Stimulated activated CD4-positive, alpha-beta T cell treated with anti-CD3 and anti-CD28 coated beads, Interleukin-1b, Interleukin-23, amount 100 ng/mL, for 1 hour (primary cell): ENCODE measurements at places on chromosomes 3 and 15.

DNA sequence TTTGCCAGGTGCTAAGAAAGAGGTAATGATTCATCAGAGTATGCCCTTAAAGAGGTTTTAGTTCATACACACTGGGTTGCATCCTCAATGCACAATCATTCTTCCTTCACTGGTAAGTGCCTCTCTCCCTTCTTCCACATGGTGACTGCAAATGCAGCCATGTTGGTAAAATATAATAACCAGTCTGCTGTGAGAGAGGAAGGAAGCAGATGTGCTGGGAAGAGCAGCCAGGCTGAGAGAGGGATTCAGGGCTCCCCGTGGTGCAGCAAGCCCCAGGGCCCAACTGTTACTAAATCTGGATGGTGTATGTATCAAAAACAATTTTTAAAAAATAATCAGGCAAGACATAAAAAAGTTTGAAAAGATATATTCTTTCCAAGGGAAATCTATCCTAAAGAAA, 498.1 kb downstream of the MAGI1 start:
- DNase-seq = no peak

DNA sequence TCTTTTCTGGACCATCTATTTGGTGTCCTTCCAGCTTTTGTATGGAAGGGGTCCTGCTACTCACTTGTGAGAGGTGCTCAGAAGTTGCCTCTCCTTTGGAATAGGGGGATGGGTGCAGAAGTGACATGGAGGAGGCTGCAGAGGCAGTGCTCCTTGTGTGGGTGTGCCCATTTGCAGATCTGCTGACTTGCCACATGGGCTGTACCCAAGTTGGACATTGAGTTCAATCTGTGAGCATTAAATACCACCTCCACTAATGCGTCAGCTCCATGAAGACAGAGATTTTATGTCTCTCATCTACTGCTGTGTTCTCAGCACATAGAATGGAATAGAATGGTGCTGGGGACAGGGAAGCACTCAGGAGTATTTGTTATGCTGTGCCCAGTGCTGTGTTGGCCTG, 76.2 kb downstream of the RGMA start:
- DNase-seq = no peak

DNA sequence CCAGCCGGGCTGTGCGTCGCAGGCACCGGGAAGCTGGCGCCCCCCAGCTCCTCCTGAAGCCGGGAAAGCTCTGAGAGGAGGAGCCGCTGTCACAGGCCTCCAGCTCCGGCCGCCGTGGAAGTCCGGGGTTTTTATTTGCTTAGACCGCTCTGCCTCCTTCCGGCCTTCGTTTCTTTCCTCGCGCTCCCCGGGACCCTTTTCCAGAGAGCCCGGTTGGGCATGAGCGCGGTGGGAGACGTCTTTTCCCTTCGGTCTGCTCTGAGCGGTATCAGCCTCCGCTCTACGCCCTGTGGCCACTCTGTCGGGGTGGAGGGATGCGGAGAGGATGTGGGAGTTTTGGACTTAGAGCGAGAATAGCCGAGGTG, 559 bp downstream of the SENP5 start:
- no peak for DNase-seq

GRCh38 chr15:67766968-67767367, 58.3 kb upstream of the SKOR1 start:
- no peak for DNase-seq

GRCh38 chr15:69084404-69085030, 70.0 kb downstream of the NOX5 start:
- DNase-seq = no peak

- DNase-seq = no peak
Measured at GRCh38 chr3:49740427-49740826, 16.7 kb upstream of the GMPPB start.

DNA sequence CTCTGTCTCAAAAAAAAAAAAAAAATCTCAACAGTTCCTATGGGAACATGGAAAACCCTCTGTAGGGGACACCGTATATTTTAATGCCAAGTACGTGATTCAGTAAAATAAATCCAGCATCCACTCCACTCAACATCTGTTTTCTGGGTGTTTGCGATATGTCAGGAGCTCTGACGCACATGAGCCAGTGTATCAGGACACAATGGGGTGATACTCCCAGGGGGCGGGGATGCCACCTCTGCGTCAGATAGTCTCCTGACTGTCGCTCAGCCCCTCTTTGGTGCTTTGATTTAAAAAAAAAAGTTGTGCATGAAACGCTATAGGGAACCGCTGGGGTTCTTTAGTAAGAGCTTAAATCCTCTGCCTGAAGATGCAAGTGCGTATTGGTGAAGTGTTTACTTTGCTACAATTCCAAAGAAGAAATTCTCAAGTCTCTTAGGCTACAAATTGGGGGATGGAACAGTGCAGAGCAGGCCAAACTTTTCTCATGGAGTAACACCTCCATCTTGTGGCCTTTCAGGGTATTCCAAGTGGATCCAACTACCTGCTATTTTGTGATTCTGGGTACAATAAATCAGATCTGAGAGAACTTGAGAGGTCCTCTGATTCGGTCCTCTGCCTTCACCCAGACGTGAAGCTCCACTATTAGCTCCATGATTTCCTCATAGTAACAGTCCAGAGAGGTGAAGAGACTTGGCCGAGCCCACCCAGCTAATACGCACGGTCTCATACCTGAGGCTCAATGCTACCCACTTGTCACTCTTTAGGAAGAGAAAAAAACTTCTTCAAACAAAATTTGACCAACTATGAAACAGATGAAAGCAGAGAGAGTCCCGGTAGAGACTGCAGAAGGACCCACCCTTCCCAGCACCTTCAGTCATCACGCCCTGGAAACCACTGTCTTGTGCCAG, 9.3 kb upstream of the NR2E3 start:
- no peak for DNase-seq

- no peak for DNase-seq
Measured at GRCh38 chr3:155233213-155233612, 60.3 kb downstream of the STRIT1 start.

GRCh38 chr3:60298141-60298540, 953.1 kb downstream of the FHIT start:
- no peak for DNase-seq

DNA sequence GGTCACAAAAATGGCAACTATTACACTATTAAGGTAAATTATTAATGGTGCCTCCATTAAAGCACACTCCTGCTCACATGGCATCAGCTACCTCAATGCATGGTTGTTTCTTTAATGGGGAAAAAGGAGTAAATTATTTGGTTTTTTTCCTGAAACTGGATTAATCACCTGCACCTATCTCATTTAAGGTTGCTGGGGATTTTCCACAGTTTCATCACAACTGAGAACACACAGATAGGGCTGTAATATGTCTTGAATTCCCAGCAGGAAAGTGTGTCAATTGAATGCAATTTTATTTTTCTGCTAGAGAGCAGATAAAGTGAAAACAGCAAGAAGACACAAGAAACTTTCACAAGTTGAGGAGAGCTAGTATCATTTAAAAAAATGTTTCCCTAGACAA, 36.4 kb downstream of the RFTN1 start:
- no peak for DNase-seq

DNA sequence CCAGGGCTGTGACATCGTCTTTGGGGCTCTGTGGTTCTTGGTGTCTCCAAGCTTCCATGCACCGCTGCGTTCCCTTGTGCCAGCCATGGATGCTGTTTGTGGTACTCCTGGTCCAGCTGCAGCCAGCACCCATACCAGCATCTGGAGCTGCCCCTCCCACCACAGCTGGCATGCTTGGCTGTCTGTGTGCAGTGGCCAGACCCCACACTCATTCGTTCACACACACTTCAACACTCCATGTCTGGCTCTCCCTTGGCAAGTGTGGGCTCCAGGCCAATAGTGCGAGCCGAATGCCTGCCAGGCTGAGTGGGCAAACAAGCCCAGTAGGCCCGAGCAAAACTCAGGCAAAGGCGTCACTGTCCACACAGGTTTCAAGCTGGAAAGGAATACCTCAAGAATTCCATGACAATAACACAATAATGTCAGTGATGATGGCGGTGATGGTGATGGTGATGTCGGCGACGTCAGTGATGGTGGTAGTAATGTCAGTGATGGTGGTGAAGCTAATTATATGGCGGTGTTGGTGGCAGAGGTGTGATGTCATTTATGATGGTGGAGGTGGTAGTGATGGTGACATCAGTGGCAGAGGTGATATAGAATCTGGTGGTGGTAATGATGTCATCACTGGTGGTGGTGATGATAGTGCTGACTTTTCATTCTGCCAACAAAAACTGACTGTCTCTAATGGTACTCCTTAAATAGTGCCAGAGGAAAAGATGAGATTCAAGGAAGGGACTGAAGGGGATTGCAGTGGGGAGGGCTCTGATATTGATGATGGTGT, 19.3 kb downstream of the TBC1D21 start:
- no peak for DNase-seq

- DNase-seq = no peak
Measured at GRCh38 chr3:124621498-124621897, 108.8 kb upstream of the UMPS start.

GRCh38 chr15:30923429-30923828, 19.7 kb downstream of the FAN1 start:
- DNase-seq = no peak

- DNase-seq = no peak
Measured at GRCh38 chr3:143092191-143092590, 27.4 kb upstream of the CHST2 start.

GRCh38 chr3:29708884-29709283, 428.0 kb downstream of the RBMS3 start:
- no peak for DNase-seq

GRCh38 chr3:41137686-41138111, 61.6 kb upstream of the CTNNB1 start:
- DNase-seq = no peak

- no peak for DNase-seq
Measured at GRCh38 chr3:53240989-53241972, 14.5 kb downstream of the TKT start.

DNA sequence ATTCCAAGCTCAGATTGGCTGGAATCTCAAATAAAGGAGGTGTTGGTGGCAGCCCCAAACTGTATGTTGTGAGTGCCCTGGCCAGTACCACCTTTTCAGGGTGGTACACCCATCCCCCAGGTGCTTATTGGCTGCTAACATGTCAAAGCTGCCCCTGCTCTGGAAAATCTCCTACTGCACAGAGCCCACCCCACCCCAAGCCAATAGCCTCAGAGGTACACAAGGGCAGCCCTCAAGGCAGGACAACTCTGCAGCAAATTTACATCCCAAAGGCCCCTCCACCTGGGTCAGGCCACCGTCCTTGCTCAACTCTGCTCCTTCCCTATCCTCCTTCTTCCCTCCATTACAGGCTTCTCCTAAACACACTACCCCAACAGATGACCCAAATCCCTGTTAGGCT, 37.1 kb upstream of the LYZL4 start:
- DNase-seq = no peak

DNA sequence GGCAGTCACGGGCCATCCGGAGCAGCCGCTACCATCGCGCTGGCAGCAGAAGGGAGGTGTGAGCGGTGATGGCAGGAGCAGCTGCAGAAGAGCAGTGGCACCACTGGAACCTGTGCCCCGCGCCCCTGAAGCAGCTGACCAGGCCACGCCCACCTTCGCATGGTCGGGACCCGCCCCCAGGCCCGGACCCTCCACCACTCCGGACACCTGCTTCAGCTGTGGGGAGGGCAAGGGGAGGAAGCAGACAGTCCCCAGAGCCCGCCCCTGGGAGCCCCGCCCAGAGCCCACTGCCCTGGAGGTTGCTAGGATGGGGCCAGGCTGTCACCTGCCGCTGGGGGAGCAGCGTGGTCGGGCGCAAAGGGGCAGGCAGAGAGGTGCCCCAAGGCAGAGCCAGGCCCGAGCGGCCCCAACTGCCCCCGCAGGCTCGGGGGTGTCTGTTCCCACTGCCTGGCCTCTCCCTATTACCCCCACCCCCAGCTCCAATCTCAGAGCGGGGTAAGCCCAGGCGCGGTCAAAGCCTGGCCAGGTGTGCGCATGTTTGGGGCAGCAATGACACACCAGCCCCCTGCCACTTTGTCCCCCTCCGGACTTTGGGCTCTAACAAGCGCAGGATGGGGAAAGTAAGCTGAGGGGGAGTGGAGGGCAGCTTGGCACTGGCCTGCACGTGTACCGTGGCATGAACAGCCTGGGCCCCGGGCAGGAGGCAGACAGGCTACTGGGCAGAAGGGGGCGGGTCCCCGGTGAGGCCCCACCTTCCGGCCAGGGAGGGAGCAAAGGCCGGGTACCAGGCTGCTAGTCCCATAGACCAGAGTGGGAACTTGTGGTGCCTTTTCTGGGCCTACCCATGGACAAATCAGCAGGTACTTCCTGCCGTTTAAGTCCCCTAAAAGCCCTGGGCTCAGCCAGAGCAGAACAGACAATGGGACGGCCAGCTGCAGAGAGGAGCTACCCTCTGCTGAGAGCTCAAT, 8.7 kb downstream of the SPCS1 start:
- no peak for DNase-seq

DNA sequence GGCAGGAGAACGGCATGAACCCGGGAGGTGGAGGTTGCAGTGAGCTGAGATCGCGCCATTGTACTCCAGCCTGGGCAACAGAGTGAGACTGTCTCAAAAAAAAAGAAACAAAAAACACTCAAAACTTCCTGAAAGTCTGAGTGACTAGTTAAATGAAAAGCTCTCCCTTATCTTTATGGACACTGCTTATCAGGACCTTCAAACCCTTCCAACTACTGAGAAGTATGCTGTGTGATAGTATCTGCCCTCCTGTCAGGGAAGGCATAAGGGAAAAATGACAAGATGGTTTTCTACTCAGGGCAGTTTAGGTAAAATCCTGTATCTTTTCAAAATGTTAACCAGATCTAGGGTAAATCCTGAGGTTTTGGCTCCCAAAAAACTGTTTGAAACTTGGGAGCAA, 21.8 kb downstream of the EMC7 start:
- no peak for DNase-seq

- no peak for DNase-seq
Measured at GRCh38 chr3:114083112-114083511, 26.6 kb downstream of the QTRT2 start.

- no peak for DNase-seq
Measured at GRCh38 chr3:188417271-188417696, 263.3 kb downstream of the LPP start.

GRCh38 chr3:80439490-80439889, 671.7 kb upstream of the ROBO1 start:
- no peak for DNase-seq

DNA sequence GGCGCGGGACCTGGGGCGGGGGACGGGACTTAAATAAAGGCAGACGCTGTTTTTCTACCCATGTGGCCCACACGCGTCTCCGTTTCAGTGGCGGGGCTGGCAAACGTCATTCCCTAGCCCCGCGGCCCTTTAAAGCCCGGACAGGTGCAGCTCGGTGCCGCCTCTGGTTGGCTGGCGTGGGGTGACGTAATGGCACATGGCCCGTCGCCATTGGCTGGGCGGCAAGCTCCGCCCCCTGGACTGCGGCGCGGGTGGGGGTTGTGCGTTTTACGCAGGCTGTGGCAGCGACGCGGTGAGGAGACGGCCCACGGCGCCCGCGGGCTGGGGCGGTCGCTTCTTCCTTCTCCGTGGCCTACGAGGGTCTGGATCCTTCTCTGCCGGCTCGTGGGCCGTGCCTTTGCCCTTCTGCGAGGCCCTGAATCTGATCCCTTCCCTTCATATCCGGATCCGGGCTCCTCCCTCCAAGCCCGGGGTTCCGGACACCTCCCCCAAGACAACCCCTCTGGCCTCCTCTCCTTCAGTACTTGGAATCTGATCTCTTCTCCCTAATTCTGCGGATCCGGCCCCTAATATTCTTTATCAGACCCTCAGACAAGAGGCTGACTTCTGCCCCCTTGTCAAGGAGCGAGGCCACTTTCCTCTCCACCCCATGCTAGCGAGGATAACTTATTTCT, at the start of gene CRELD1:
TSS of gene CRELD1 (plus strand) at position 274 of the 674 bp plus-strand sequence. CDS start 605 bp downstream, outside the sequence.
- DNase-seq = peak; percentile 94
